ENCODE measurements at places on chromosomes 6 and 20.
A peak's percentile ranks its signal among the peaks of the same experiment; 100 is the strongest.

DNA sequence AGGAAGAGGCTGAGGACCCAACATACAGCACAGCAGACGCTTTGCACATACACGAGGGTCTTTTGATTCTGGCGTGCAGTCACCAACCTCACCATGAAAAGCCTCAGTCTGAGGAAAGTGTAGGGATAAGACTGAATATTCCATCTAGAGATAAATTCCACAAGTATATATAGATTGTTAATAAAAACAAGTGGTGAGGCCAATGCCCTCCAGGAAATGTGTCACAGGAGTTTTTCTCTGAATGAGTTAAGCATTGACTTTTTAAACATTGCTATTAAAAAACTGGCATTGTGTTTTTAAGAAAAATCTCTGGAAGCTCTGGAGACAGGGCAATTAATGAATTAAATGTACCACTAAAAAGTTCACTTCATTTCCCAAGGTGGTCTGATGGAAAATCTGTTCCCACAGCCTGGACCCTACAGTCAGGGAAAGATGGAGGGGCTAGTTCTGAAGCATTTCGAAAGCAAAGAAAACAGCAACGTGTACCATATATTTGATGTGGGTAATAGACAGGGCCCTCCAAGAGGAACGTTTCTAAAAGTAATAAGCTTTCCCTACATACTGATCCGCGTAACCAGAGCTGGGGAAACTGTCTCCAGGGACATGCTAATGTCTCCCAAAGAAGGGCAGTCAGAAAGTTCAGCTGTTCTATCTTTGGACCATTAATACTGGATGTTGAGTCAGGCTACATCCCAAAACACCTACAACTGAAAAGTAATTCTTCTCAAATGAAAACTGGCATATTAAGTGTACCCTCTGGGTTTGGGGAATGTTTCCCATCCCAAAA lies 301.1 kb downstream of the FOXC1 start:
- peak; percentile 15 for DNase-seq

DNA sequence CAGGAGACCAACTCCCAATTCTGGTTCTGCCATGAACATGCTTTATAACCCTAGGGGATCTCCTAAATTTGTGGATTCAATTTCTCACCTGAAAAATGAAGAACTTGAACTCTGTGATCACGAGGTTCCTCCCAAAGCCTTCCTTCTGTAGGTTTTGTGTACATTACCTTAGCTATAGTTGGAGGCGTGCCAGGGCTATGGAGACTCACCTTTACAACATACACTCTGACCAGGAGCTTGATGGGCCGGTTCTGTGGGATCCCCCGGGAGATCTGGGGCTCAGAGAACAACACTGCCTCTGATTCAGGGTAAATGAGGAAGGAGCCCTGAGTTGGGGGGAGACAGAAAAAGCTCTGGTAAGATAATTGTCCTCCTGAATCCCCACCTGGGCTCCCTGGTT lies 34.1 kb downstream of the ERGIC3 start:
- peak; percentile 70 for DNase-seq

DNA sequence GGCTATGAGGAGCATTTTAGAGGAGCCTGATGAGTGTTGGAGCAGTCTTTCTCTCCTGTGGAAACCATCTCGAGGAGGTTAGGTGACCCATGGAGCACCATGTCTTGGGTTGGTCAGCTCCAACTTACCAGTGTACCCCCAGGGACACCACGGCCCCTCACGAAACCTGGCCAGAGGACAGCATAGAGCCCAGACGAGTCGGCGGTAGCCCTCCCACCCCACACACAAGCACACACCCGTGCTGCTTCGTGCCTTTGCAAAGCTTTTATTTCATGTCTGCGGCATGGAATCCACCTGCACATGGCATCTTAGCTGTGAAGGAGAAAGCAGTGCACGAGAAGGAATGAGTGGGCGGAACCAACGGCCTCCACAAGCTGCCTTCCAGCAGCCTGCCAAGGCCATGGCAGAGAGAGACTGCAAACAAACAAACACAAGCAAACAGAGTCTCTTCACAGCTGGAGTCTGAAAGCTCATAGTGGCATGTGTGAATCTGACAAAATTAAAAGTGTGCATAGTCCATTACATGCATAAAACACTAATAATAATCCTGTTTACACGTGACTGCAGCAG lies 53.6 kb downstream of the EZR start:
- peak; percentile 65 for DNase-seq

DNA sequence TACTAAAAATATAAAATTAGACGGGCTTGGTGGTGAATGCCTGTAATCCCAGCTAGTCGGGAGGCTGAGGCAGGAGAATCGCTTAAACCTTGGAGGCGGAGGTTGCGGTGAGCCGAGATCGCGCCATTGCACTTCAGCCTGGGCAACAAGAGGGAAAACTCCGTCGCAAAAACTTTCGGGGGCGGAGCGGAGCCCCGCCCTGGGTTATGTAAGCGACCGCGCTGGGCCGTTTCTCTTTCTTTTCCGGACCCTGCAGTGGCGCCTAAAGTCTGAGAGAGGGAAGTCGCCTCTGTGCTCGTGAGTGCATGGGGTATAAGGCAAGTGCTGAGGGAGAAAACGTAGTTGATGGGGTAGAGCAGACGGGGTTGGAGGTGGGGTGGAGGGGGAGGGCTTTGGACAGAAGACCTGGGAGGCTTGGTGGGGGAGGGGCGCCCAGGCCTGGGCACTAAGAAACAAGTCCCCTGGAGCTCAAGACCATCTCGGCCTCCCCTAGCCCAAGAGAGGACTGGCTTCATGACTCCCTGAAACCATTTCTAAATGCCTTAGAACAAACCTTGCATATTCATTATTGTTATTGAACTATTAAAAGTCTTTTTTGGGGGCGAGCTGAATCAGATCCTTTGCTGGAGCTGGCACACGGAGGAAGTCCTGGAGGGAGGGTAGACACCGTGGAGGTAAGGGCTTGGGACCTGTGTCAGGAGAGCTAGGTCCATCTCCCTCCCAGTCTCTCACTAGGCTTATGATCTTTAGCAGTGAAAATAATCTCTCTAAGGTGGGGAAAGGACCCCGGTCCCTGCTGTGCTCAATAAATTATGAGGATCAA lies 2.7 kb upstream of the MICA start:
- no peak for DNase-seq

DNA sequence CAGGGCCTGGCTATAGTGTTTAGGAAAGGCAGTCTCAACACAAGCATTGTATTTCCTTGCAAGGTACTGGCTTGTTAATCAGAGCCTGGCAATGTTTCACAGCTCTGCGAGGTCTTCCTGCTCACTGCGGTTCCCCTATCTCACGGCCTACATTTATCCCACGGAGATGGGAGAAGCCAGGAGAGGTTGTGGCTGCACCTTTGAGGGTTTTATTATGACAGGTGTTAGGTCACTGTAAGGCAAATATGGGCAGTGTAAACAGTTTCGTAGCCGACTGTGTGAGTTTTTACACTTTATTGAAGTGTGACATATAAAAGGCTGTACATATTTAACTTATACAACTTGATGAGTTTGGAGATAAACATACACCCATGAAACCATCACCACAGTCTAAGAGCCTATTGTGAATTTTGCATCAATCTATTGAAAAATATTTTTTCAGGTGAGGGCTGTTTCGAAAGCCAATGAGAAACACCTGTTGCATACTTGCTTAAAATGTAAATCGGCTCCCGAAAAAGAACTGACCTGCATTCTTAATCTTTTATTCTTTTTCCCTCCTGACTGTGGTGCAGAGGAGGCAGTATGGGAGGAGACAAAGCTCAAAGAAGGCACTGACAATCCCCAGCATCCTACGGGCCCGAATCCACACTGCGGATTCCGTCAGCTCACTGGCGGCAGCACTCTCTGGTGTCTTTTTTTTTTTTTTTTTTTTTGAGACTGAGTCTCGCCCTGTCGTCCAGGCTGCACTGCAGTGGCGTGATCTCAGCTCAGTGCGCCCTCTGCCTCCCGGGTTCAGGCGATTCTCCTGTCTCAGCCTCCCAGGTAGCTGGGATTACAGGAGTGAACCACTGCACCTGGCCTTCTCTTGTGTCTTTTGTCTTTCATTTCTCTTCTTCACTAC lies 7.5 kb upstream of the RBM38 start:
- DNase-seq = no peak

GRCh38 chr20:5551621-5552020 lies 198.6 kb upstream of the SHLD1 start:
- DNase-seq = no peak

DNA sequence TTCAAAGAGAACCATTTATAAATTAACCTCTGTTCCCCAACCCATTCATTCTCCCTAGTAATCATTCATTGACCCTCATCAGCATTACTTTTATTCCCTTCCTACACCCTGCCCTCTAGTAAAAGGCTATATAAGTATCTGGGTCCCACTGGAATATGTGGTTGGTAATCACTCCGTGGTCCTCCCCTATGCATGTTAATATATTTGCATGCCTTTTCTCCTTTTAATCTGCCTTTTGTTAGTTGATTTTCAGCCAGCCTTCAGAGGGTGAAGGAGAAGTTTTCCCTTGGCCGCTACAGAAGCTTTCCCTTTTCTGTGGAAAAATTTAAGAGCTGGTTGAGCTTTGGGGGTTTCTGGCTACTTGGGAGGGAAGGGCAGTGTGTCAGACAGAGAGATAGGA lies 585.6 kb downstream of the UTRN start:
- DNase-seq = no peak

DNA sequence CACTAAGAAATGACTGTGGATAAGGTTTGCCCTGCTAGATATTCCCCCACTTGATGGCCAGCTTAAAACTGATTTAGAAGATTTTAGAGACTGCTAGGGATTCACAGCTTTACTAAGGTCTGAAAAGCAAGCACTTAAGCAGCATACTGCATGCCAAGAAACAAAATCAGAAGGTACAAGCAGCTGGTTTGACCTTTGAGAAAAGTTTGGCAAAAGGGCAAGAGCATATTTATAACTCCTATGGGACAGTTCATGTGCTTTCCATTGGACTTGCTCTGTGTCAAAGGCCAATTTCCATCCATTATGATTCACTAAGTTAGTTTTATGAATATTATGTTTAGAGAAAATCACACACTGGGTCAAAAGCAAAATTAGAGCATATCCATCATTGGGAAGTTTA lies 402.8 kb downstream of the PKHD1 start:
- no peak for DNase-seq

DNA sequence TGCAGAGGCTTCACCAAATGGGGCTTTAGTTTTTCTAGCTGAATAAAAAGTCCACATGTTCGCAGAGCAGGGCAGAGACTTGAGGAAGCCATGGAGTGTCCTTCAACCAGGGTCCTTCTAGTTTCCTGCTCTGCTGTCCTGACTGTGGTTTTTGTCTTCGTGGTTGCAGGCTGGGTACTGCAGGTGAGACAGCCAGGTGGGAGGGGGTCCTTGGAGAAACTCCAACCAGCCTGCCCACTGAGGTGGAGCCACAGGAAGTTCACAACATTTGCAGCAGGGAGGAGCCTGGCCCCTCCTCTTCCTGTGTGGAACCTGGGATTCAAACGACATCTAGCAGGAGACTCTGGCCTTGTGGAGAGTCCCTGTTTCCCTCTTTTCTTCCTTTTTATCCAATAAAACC lies 68.8 kb upstream of the MYLIP start:
- peak; percentile 76 for DNase-seq

DNA sequence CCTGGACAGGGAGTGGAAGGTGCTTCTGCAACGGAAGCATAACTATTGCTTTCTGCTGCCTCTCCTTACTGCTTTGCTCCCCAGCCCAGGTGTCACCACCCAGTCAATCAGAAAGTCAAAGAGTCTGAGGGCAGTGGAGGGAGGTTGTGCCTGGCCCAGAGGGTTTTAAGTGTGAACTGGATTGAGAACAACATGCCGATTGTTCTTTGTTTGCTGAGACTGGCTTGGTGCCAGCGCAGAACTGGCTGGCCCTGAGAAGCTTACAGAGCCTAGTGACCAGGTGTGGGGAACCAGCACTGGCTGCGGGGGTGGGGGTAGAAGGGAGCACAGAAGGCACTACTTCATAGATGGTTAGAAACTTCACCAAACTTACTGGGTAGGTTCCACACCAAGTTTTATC lies 31.1 kb upstream of the ENPP4 start:
- peak; percentile 93 for DNase-seq

DNA sequence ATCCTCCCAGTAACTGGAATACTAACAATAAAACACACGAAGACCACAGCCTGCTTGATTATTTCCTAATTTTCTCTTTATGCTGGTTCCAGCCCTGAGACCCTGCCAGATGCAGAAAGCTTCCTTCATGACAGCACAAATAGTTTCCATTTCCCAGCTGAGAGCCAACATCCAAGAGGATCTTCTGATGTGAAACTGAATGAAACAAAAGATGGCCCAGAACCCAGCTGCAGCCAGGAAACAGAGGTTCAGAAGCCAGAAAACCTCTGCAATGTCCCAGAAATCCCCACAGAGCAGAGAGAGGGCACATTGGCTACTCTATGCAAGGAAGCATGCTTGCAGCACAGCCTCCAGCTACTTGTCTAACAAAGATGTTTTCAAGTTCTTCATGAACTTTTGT lies 61.8 kb upstream of the PLEKHG1 start:
- DNase-seq = no peak

DNA sequence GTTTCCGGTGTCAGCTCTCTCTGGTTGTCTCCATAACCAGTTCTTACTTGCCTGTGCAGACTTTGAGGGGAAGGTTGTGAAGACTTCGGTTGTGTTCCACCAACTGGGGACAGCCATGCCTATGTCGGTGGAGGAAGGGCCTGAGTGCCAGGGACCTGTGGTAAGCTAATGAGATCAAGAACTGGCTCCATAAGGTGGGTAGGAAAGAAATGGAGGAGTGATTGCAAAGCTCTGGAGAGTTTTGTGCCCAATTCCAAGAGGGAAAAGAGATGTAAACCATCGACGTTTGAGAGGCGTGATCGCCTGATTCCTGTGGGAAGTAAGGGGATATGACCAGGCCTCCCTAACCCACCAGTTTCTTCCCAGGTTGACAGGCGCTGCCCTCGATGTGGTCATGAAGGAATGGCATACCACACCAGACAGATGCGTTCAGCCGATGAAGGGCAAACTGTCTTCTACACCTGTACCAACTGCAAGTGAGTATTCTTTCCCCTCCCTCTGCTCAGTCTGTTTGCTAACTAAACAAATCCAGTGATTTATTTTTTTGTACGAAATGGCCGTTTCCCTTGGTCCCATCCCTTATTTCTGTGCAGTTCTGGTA lies 893 bp downstream of the POLR1H start:
- peak; percentile 35 for DNase-seq

- DNase-seq = no peak
Observed at GRCh38 chr6:154960299-154960843, 34.7 kb upstream of the TIAM2 start.

DNA sequence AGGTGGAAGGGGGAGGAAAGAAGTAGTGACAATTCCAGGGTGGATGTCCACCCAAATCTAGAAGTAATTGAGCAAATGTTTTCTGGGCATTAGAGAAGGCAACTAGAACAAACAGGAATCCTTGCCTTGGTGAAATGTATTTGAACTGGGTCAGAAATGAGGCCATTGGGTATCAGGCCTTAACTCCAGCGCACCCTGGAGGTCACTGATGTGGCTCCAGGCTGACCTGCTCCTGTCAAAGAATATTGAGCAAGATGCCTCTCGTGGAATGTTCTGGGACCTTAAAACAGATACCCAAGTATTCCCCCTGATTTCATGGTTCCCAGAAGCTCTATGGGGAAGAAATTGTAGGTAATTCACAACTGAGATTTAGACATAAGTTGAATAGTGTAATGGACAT lies 6.9 kb downstream of the HLA-DPB1 start:
- DNase-seq = peak; percentile 66

Measured in NCI-H69 (cell line).